LHCN-M2 (cell line): ENCODE measurements at places on chromosomes 16 and 17. TPM values are rescaled to one million over a fixed set of nuclear protein-coding genes. Genes with fewer than 3 reads are reported as not detected.

DNA sequence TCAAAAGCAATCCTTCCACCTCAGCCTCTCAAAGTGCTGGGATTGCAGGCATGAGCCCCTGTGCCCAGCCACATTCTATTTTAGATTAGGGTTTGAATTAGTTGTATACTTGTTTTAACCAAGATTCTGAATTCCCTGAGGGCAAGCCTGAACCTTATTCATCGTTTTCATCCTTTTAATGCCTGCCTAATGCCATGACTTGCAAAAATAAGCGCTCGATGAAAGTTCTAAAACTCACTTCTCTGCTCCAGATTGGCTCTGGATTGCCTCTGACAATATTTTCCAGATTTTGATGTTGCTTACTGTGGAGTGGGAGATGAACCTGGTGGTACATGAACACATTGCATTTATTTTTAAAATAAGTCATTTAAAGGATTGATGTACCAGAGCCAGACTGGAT is 90.9 kb upstream of the CACNG3 start:
- DNase-seq, result no peak

AOC3 gene
- 0.17 TPM in 1 of 2 replicates, not detected in the other for total RNA-seq

- no peak for DNase-seq
Observed at GRCh38 chr17:6494239-6494941, 50.1 kb downstream of the PIMREG start.

- DNase-seq, result no peak
Observed at GRCh38 chr17:38707678-38708351, 2.7 kb downstream of the MLLT6 start.

ARHGAP23 gene
- 20.8 and 31.7 TPM in 2 replicates for total RNA-seq

SYNGR3 gene
- 1.1 and 1.6 TPM in 2 replicates for total RNA-seq

SHISA6 gene
- total RNA-seq, result not detected in 2 replicates

- no peak for DNase-seq
Observed at GRCh38 chr16:26795184-26795583, 271.5 kb upstream of the C16orf82 start.

DNA sequence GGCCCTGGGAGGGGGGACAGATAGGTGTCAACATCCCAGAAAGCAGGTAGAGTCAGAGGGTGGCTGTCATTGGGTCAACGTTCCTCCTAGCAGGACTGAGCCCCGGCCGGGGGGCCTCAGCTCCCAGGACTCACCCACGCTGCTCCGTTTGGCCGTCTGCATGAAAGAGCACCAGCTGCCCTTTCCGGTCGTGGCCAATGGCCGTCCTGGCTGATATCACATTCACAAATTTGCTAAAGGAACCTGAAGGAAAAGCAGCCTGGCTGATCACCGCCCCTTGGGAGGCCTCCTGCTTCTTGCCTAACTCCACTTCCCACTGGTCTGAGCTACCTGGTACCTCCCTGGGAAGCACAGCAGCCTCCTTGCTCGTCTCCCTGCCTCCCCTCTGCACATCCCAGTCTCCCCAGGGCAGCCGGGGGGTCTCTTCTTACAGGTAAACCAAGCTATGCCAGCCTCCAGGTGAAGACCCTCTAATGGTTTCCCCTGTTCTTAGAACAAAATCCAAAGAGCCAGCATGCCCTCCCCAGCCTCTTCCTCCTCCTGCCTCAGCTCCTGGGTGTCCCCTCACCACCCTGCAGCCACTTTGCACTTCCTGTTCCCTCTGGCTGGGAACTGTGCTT is 3.4 kb downstream of the NAGPA start:
- DNase-seq, result no peak

- DNase-seq, result peak; percentile 85
Observed at GRCh38 chr17:63276821-63277220, 169.3 kb downstream of the CYB561 start.

DNA sequence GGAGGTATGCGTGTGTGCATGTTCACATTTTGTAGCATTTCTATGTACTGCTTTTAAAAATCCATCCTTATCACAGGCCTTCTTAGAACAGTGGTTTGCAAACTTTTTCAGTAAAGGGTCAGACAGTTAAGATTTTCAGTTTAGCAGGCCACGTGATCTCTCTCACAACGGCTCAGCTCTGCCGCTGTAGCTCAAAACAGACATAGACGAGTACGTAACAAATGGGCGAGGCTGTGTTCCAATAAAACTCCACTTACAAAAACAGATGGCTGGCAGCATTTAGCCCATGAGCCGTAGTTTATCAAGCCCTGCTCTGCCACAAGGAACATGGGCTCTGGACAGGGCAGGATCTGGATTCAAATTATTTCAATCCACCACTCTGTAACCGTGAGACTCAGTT is 141.8 kb downstream of the XYLT1 start:
- peak; percentile 19 for DNase-seq

GRCh38 chr17:49939318-49939717 is 29.7 kb upstream of the DLX4 start:
- DNase-seq, result no peak

ITGA3 gene
- 382 and 426 TPM in 2 replicates for total RNA-seq

DNA sequence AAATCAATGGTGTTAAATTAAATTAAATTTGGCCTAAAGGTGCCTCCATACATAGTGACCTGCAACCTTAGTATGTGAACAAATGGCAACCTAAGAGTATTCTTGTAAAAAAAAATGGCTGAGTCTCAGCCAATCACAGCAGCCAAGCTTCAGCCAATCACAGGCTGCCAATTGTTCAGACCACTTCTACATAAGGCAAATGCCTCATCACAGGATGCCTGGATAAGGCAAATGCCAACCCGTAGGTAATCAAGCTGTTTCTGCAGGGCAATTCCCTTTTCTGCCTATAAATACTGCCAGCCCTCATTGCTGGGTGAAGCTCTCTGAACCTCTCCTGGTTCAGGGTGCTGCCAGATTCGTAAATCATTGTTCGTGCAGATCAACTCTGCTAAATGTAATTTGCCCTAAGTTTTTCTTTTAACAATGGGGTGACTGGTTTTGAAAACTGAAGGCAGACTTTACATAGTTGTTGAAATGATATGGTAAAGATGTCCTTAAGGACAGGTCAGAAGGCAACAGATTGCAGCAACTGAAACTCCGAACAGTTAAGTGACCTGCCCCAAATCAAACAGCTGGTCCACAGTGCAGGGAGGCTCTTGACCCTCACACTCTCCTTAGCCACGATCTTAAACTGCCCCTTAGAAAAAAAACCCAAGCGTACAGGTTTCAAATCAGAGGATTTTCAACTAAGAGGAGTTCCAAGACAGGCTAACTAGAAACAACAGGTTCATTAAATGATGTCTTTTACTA is 50.3 kb downstream of the N4BP1 start:
- no peak for DNase-seq

DNA sequence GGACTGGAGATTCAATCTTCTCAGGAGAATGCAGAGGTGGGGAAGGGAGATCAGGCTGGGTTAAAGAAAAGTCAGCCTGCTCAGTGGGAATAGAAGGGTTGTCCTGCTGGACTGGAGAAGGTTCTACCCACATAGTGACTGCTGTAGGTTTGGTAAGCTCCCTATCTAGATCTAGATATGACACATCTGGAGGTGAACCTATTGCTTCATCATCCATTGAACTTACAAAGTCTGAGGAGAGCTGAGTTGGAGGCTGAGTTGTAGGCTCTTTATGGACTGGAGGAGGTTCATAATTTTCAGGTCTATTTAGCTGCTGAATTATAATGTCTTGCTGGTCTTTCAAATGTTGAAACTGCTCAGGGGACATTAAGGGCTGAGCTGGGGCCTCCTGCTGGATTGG is 46.0 kb upstream of the NF1 start:
- no peak for DNase-seq

DNA sequence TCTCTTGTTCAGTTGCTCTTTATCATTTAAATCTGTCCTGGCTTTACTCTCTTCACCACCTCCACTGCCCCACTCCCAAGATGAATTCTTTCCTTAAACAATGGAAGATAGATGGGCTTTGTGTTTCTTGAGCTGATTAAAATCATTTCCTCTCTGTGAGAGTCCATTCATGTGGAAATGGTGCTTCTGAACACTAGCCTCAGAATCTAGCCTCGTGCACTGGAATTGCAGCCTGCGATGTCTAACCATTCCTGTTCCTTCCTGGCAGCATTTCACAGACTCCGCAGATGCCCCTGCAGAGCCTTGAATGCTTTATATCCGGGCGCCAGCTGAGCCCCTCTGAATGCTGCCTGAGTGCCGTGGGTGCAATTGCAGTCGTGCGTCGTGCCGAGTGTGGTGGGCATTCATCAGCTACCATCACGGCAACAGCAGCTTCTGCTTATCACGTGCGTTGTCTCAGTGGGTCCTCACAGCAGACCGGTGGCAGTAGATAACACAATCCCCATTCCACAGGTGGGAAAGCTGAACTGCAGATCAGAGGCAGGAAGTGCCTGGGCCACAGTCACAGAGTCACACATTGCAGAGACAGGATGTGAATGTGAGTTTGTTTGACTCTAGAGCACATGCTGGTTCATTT is 172.8 kb upstream of the WSCD1 start:
- DNase-seq, result no peak

DNA sequence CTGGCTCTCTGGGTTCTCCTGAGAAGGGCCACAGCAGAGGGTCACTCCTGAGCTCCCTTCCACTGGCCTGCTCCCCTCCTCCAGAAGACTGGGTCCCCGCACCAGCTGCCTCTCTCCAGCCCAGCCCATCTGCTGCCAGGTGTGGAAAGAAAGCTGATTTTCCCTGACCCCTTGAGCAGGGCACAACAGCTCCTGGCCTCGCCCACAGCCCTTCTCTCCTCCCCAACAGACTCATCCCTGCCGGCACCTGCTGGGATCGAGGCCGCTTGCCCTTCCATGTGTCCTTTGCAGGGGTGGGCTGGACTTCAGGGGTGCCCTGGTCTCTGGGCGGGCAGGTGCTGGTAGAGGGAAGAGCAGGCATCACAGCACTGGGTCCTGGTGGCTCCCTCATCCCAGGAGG is 4.8 kb upstream of the SMIM5 start:
- DNase-seq, result no peak

- DNase-seq, result peak; percentile 90
Observed at GRCh38 chr17:40542558-40543411, 22.5 kb downstream of the CCR7 start.

DNA sequence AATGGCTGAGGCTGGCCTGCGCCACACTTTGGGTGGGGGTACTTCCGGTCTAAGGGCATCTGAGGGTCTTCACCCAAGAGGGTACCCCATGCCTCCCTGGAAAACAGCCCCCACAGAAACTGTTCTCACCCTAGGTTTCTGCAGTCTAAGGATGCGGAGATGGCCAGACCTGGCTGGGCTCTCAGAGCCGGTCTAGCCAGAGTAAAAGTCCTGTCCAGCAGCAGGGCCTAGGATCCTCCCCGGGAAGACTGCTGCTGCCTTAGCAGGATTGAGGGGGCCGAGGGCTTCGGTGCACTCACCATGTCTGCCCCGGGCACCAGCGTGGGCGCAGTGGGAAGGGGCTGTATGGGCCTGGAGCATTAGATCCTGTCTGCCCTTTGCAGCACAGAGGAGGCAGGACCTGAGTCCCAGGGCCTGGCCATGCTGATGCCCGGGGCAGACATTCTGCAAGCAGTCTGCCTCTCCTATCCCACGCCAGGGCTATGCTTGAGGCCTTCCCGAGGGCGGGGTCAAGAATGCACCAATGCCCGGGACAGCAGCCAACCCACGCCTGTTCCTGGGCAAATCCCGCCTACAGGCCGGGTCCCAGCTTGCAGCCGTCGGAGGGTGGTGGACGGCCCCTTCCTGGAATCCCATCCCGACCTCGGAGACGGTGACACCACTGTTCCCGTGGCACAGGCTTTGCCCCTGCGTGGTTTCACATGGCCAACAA is 54.7 kb downstream of the CBFA2T3 start:
- no peak for DNase-seq

DNA sequence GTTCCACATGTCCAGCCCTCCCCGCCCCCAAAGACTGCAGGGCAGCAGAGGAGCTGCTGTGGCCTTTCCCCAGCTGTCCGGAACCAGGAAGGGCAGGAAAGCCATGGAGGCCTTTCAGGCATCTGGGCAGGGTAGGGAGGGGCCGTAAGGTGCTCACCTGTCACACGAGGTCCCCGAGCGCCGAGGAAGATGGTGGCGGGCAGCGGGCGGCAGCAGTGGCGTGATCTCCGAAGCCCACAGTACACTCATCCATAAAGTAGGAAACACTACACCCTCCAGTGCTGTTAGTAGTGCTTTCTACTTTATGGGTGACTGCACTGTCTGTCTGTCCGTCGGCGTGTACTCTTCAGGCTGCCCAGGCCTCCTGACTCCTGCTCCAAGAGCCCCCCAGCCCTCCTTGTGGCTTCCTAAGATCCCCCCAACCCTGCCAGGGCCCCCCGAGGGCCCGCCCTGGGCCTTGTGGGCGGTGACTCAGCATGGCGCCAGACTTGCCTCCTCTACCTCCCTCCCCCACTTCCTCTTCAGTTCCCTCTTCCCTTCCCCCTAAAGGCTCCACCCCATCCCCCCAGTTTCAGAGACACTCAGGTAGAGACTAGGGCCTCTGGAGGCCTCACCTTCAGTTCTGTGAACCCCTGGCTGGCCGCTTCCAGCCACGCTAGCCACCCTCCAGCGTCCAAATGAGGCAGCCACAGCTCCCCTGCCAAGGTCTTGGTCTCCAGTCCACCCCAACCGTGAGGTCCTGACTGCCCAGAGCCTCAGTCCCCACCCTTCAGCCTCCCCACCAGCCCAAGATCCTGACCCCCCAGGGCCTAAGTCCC is 2.6 kb upstream of the TSPOAP1 start:
- no peak for DNase-seq

DNA sequence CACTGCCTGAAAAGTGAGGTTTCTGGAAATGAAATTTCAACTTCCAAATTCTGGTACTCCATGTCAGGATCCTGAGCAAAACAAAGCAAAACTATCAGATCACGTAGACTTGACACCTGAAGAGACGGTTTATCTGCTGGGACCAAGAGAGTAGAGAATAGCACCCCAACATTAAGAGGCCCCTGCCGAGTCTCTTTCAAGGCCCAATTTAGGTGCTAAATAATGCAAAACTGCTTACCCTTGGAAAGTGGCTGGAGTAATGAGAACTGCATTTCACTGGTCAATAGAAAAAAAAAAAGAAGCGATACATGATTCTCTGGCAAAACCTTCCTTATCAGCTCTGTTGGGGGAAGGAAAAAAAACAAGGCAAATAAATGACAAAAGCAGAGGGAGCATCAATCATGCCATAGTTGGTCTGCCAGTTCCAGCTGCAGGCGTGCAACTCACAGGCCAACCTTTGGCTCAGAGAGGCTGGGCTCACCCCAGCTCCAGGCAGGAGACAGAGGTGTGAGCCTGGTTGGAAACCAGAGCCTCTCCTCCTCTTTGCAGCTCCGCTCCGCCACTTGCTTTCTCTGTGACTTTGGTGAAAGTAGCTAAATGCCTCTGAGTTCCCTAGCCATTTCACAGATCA is 595.2 kb downstream of the TOX3 start:
- no peak for DNase-seq
